ENCODE measurements at places on chromosomes 5 and 9.
A peak's percentile ranks its signal among the peaks of the same experiment; 100 is the strongest.

GRCh38 chr9:32136700-32137339, 247.6 kb upstream of the ACO1 start:
- no peak for DNase-seq

- DNase-seq, result no peak
Observed at GRCh38 chr5:166102947-166103346, 2188.5 kb upstream of the WWC1 start.

GRCh38 chr5:35151146-35151920, 79.0 kb downstream of the PRLR start:
- DNase-seq, result no peak

- no peak for DNase-seq
Observed at GRCh38 chr5:69284203-69284602, 48.4 kb downstream of the CCDC125 start.

GRCh38 chr5:81391-82021, 10.5 kb upstream of the PLEKHG4B start:
- no peak for DNase-seq

GRCh38 chr9:121562301-121562700, 62.7 kb upstream of the GGTA1 start:
- no peak for DNase-seq

- DNase-seq, result no peak
Observed at GRCh38 chr5:174563899-174564298, 160.5 kb upstream of the MSX2 start.

- no peak for DNase-seq
Observed at GRCh38 chr9:74304598-74304997, 192.5 kb upstream of the RORB start.

DNA sequence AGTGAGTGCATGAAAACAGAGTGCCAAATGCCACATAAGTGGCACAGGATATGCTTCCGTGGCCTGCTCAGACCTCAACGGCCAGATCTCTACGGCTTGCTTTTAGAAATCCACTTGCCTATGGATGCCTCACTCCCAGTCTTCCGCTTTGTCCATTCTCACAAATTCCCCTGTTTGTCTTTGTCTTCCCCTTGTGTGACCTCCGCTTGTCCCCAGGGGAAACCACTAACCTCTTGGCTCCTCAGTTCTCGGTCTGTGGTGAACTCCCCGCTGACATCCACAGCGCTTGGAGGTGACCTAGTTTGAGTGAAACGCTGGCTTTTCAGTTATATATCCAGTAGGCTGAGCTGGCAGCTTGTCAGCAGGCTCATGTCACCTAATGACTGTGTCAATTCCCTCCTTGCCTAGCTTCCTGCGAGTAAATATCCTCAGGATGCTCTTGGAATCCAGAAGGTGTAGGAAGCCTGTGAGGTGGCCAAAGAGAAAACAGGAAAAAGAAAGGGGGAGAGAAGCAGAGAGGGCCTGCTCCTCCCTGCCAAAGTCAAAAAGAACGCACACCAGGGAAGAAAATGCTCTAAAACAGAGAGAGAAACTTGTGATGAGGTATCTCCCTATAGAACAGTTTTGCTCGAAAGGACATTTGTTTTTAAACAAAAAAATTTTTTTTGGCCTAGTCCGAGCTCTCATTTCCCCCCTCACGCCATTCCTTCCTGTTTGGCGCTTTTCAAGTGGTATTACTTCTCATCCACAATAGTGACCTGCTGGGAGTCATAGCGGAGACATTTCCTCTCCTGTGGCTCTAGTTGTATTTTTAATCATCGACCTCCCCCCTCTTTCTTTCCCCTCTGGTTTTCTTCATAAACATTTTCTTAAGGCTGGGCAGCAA, 101.6 kb upstream of the SPRY4 start:
- peak; percentile 51 for DNase-seq

- DNase-seq, result no peak
Observed at GRCh38 chr5:159616952-159617351, 286.7 kb upstream of the IL12B start.

DNA sequence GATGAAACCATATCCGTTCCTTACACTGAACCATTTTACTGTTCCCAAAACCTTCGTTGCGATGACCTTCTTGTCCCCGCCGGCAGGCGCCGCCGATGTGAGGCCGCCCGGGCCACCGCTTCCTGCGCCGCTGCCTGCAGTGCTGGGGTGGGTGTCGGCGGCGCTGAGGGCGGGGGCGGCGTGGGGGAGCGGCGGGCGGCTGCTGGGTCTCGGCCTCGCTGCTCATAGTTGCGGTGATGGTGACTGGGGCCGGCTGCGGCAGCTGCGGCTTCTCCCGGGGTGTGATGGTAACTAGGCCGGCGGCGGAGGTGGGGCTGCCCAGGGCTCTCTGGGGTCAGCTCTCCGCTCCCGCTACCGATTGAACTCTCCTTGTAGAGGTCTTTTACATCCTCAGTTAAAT, 14.1 kb upstream of the OR2S2 start:
- DNase-seq, result no peak

Data from uterus (tissue), 4 donors.